ENCODE measurements at places on chromosomes 7 and 10.

- no peak for DNase-seq
These were observed 29.6 kb upstream of the ZRANB1 start for GRCh38 chr10:124912101-124912886.

DNA sequence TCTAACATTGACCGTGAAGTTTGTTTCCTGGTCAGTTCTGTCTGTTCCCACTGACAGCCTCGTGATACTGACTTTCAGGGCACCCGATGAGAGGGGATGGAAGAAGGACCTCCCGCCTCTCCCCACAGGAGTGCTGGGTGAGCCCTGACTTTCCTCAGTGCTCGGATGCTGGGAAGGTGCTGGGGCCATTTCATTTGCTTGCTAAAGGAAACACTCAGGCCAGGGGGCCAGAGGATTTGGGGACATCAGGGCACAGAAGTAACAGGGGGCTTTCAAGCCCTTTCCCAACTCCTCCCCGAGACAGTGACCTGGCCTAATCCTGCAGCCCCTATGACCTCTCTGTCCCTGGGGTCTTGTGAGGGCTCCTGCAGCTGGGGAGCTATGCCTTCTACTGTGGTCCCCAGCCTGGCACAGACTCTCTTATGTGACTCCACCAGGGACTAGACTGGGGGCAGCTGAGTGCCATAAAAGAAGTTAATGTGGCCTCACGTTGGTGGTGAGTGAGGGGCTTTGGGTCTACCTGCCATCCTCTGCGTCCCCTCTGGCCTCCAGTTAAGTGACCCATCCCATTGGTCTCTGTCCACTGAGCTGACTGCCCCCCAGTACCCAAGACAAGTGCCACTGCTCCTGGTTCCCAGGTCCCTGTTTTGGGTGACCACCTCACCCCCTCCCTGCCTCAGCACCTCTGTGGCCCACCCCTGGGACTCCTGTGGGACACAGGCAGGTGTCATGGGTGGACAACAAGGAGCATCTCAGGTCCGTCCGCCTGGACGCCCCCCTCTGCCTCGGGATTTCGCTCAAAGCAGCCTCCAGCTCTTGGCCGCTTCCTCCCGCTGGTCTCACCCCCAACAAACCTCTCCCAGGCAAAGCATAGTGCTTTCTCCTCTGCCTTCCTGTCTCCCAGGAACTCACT, 33.4 kb upstream of the HSPA12A start:
- DNase-seq: no peak

DNA sequence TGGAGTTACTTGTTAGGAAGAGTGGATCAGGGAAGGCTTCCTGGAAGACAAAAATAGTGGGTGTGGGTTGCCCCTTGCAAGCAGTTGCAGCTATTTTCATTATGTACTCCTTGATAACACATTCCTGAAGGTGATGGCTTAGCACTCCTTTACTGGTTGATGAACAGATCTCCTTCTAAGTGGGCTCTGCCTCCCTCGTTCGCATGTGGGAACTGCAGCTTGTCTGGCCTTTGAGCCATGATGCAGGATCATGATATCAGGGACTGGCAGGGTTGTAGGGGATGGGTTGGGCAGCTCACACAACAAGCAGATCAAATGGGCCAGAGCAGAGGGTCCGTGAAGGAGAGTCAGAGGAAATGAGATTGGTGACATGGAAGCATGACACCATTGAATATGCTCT, 28.8 kb upstream of the LRRC4 start:
- no peak for DNase-seq

GRCh38 chr7:128708824-128709223, 30.3 kb upstream of the CALU start:
- DNase-seq: no peak
